Neural crest cell (in vitro differentiated cells): ENCODE measurements at places on chromosomes 13 and 19.

DNA sequence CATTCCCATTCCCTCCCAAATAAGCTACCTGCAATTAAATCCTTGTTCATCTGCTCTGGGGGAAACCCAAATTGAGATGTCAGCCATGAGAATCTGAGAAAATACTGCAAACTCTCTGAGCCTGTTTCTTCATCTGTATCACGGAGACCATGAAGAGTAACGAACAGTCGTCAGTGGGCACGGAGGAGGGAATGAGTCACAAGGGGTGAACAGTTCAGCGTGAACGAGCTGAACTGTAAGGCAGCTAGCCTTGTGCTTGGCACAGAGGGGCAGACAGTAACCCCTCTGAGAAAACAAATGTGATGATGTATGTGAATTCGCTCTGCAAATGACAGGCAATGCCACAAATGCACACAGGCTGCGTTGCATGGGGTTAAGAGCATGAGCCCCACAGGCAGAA, 288.7 kb downstream of the FOXO1 start:
- no peak for DNase-seq

GRCh38 chr13:95559100-95559499, 6.6 kb downstream of the CLDN10 start:
- DNase-seq = no peak

- DNase-seq = no peak
Observed at GRCh38 chr13:73733706-73734105, 400.5 kb downstream of the KLF12 start.

- no peak for DNase-seq
Observed at GRCh38 chr19:46530636-46531035, 35.0 kb upstream of the PNMA8B start.

GRCh38 chr13:59625111-59625510, 538.6 kb downstream of the DIAPH3 start:
- no peak for DNase-seq

GRCh38 chr13:23348262-23349127, 85.0 kb downstream of the SACS start:
- no peak for DNase-seq

DNA sequence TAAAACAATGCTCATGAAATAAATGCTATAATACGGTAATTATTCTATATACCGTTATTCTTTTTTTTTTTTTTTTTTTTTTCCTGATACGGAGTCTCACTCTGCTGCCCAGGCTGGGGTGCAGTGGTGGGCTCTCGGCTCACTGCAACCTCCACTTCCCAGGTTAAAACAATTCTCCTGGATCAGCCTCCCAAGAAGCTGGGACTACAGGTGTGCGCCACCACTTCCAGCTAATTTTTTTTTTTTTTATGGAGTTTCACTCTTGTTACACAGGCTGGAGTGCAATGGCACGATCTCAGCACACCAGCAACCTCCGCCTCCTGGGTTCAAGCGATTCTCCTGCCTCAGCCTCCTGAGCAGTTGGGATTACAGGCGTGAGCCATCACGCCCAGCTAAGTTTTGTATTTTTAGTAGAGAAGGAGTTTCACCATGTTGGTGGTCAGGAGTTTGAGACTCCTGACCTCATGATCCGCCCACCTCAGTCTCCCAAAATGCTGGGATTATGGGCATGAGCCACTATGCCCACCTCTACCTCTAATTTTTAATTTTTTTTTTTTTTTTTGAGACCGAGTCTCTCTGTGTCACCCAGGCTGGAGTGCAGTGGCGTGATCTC, 6.9 kb downstream of the PPP1R15A start:
- no peak for DNase-seq

GRCh38 chr13:77333594-77333993, 6.7 kb upstream of the MYCBP2 start:
- no peak for DNase-seq

GRCh38 chr19:43572171-43572588, 3.1 kb downstream of the XRCC1 start:
- no peak for DNase-seq

GRCh38 chr13:108902405-108903155, 273.2 kb downstream of the MYO16 start:
- DNase-seq = no peak

DNA sequence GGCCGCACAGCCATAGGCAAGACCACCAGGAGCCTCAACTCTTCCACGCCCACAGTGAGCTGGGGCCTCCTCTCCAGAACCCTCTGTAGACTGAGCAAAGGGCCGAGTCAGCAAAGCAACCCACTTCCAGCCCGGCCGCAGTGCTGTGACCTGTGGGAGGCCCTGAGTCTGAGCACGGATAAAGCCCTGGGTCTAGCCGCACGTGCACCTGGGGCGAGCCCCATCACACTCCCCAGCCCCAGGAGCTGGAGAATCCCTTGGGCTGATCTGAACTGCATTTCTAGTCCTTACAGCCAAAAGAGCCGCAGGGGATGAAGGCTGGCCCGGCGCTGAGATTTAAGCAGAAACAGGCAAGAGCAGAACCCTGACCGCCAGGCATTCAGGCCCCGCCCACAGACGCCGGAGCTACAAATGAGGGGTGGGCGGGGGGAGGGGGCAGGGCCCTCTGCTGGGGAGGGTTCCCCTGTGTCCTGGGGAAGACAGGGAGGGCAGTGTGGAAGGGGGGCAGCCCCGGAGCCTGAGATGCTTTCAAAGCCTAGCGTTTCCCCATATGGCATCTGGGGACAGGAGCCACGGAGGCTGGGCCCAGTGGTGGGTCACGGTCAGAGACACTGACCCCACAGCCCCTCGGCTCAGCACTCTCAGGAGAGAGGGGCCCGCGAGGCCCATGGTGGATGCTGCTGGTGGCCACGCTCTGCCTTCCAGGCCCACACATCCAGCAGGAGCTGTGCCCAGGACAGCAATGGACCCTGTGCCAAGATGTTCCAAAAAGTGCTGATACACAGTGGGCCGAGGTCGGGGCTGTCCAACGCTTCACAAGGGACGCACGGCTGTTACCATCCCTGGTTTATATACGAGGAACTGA, 4.9 kb downstream of the TMEM259 start:
- no peak for DNase-seq

DNA sequence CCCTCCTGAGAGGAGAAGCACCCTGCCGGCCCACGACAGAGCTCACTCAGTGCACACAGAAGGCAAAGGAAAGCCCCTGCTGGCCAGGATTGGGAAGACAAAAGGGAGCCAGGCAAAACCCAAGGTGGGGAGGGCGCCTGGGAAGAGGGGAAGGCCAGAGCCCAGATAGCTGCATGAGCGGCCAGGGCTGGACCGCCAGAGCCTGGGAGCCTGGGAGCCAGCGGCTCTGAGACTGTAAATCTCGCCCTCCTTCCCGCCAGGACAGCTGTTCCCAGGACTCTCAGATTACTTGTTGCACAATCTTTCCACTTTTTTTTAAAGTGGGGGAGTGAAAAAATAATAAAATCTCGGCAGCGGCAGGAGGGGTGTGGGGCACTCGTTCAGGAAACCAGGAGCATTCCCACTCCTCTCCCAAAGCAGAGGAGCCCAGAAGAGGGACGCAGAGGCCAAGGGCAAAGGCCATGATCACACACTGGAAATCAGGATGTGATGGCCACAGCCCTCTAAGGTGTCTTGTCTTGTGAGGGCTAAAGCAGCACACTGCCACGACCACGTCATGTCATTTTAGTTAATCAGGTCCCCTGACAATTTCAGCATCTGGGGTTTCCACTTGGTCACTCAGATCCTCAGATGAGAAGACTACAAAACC, 19.6 kb upstream of the EPHX3 start:
- peak; percentile 53 for DNase-seq

DNA sequence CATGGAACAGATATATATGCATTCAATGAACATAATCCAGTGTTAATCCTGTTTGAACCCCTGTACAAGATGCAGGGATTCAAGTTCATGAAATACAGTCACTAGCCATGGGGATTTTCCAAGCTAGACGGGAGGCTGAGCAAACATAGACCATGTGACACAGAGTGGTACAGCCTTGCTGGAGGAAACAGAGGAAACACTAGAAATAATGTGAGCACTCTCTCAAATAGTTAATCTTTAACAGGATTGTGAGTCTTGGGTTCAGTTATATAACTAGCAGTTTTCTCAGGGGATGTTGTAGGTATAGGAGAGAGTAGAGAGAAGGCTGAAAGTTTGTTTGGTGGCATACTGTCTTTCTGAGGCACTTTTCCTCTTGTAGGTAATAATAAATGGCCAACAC, 13.9 kb upstream of the LGALS16 start:
- DNase-seq = no peak
